Left renal pelvis (tissue), 4 donors: ENCODE measurements at places on chromosomes 1 and 21.

DNA sequence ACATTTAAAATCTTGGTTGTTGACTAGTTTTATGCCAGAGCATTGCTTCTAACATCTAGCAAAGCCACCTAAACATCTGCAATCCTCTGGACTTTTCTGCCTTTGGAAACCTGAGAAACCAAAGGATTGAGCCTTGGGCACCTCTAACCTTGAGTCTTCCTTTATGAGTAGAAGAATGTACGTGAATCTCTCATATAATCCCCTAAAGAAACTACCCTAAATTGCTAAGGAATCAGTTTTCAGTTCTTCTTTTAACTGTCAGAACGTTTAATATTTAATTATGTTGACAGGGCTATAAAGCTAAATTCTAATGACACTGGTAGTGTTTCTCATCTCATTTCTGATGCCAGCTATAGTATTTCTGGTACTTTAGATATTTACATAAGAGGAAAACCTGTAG is 997.3 kb downstream of the AMY1C start:
- no peak for DNase-seq

- no peak for DNase-seq
These were observed 9.3 kb downstream of the CBR1 start for GRCh38 chr21:36079010-36079649.

GRCh38 chr21:42386034-42386591 is 9.7 kb downstream of the TMPRSS3 start:
- DNase-seq: no peak

GRCh38 chr1:206686478-206687249 is 2.0 kb downstream of the MAPKAPK2 start:
- DNase-seq: no peak

GRCh38 chr1:112445596-112445995 is 49.6 kb downstream of the CTTNBP2NL start:
- no peak for DNase-seq

GRCh38 chr1:33573661-33574060 is 101.2 kb downstream of the ZSCAN20 start:
- no peak for DNase-seq
